ENCODE measurements at places on chromosomes 11 and 22. TPM values are rescaled to one million over a fixed set of nuclear protein-coding genes. Genes with fewer than 3 reads are reported as not detected.

DNA sequence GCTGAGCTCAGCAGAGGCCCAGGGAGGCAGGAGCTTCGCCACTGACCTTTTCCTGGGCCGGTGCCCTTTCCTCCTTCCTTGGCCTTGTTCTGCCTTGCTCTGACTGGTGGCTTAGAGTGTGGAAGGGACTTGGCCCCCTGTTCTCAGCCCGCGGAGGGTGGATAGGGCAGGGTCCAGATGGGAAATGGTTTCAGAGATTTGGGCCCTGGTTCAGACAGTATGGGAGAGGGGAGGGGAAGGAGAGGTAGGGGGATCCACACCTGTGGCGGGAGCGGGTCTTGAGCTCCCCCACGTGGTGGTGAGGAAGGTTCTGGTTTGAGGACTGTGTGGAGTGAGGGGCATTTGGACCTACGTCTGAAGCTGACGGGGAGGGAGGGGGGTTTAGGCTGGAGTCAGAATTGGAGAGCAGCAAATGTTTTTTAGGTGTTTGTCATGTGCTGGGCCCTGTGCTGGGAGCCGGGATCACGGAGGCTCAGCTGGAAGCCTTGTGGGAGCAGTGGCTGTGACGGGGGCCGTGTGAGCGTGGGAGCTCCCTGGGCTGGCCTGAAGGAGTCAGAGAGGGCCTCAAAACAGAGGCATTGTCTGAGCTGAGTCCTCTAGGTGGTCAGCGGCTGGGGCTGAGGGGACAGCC is 27.2 kb downstream of the SHANK3 start:
- no peak for DNase-seq

DNA sequence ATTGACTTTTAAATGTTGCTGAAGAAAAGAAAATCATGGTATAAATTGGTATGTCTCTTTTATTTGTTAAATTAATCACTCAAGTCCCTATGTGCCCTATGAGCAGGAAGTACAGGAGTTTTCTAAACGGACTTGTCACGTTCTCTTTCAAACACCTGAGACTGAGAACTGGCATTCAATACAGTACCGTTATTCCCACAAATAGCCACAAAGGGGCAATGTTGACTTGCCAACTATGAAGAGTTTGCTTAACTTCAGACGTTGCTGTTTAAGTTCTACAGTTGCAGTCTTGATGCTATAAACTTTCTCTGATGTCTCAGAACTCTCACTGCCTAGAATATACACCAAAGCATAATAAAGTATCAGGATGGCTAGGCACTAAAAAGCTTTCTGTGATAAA is 7.6 kb downstream of the OR56A1 start:
- peak; percentile 24 for DNase-seq

DNA sequence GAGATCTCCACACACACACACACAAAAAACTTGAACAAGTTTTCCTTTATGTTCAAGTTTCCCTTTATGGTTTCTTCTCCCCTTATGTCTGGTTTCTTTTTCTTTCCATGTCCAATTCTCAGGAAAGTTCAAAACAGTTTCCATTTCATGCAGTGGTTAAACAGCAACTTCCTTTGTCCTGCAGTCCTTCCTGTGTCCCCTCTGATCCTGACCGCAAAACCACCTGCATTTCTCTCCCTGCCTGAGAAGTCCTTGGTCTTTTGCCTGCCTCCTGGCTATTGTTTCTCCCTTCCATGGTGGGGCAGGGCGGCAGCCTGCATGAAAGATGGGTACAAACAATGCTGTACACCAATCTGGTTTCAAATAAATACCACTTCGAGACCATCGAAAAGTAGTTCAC is 58.3 kb upstream of the SORL1 start:
- DNase-seq = no peak

GRCh38 chr22:20051927-20052308 is 28.1 kb upstream of the DGCR8 start:
- DNase-seq = no peak

GRCh38 chr11:130580891-130581492 is 132.5 kb downstream of the ADAMTS15 start:
- DNase-seq = no peak

DNA sequence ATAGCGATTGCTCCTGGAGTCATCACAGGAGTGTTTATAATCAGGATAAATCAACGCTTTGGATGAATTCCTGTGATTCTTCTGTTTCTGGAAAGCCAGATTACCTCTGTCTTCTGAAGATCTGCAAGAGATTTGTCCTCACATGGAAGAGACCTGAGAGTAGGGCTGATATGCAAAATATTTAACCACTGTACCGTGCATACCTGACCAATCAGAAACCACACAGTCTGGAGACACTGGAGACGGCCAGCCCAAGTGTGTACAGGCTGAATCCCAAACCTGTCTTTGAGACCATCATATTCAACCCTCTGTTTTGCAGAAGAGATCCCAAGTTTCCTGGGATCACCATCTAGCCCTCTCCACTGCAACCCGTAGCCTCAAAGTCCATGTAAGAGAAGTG is 50.4 kb upstream of the WT1 start:
- DNase-seq = no peak

- DNase-seq = no peak
These were observed 292.0 kb downstream of the BRD1 start for GRCh38 chr22:49535527-49536125.

GRCh38 chr11:20511982-20512381 is 87.4 kb upstream of the SLC6A5 start:
- no peak for DNase-seq

- no peak for DNase-seq
These were observed 3.9 kb downstream of the SLC1A2 start for GRCh38 chr11:35415487-35415886.

GRCh38 chr11:1888347-1888753 is 3.3 kb downstream of the PRR33 start:
- no peak for DNase-seq

DNA sequence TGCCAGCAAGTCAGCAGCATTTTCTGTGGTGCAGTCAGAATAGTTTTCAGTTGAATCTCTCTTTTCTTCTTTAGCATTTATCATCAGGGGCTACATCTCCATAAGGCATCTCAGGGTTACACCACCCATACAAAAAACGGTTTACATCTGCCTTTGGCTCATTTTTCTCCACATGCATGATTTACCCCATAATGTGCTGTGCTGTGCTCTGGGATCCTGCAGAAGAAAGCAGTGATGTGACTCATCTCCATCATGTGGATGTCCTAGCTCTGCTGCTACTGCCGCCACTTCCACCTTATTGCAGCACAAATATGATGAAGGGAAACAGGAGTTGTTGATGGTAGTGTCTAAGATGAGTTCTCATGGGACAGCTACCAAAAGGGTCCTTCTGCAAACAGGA is 30.0 kb upstream of the CCDC179 start:
- DNase-seq = no peak

- DNase-seq = no peak
These were observed 181.0 kb downstream of the MN1 start for GRCh38 chr22:27620367-27621154.

GRCh38 chr11:46675288-46675851 is 25.0 kb downstream of the ARHGAP1 start:
- DNase-seq = no peak

GRCh38 chr11:14140991-14141390 is 178.5 kb downstream of the SPON1 start:
- no peak for DNase-seq

DNA sequence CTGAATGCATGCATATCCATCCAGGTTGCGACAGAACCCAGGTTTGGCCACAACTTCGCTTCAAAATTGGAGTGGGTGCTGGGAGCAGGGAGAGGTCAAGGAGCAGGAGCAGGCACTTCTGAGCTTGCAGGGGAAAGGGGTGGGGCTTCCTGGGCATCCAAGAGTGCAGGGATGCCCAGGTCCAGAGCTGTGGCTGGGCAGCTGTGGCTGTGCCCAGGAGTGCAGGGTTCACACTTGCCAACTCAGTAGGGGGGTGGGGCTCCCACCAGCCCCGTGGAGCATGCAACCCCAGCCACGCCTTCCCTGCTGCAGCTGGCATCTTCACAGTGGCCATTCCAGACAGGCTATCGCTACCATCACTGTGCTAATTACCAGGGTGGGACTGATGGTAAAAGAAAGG is 115.3 kb upstream of the MTNR1B start:
- DNase-seq = no peak

- DNase-seq = no peak
These were observed 138.2 kb downstream of the COMMD9 start for GRCh38 chr11:36150986-36151385.

DNA sequence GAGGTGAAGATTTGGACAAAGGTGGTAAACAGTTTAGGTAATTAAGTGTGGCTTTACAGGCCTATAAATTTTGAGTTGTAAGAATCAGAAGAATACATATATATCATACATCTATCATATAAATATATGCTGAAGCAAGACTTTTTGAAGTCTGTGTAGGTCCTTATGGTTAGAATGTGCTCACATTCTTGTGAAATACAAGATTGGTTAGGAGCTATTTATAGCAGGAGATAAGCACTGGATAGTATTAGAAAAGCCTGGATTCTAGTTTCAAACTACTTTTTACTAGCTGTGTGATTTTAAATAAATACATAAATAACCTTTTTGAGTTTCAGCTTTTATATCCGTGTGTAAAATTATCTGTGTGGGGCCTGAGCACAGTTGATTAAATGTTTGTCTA is 42.3 kb downstream of the ANKRD42 start:
- DNase-seq = no peak

- DNase-seq = peak; percentile 93
These were observed 2.4 kb downstream of the UCP2 start for GRCh38 chr11:73980001-73980961.

DNA sequence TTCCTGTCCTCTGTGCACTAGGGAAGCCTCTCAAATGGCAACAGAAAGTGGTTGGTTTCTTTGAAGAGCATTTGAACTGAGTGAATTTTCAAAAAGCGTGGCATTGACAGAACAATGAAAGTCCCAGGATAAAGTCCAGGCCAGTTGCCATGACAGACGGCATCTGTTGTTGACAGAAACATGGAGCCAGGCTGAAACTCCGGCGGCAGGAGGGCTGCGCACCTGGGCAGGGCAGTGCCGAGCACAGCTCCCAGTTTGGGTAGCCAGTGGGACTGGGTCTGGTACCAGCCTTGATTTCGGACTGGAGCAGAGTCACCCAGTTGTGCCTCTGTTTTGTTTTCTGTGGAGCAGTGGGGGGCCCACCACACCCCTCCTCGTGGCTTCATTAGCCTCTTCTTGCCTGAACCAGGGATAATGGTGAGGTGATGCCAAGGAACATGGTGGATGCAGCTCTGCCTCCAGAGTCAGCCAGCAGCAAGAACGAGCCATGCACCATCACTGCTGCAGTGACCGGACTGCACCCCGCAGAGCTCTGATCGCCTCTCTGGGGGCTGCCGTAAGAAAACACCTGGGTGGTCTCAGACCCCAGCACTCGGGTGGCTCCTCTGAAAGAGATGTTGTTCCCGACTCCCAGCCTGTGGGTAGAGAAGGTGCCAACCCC is 9.8 kb upstream of the SEPTIN5 start:
- no peak for DNase-seq

DNA sequence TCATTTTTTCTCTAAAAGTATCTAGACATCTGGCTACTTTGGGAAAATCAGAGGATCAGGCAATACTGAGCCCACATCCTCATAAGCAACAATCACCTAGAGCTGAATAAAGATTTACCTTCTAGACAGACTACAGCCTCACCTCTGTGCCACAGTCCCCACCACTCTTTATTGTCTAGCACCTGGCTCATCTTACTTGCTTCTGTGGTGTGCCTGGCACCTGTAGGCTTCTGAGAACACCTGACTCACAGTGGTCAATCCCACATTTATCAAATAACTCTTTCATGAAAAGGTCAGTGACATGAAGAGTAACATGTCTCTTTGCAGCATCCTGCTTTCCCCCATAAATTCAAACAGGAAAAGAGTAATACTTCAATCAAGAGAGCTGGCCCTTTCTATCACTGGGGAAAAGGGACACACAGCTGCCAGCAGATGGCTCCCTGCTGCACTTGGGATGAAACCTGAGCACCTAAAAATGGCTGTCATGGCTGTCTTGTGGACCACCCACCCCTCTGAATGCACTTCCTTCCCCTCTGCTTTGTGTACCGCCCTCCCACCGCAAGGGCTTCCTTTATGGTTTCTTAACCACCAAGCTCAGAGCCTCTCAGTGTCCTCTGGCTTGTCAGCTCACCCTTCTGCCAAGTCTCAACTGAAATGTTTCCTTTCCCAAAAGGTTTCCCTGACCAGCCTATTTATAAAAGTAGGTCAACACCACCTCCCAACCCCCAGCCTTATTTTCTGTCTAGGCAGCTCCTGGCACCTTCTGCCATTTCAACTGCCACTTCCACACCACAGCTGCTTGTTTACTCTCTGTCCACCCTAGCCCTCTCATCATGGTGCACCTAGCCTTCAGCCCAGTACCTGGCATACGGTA is 9.3 kb downstream of the TFIP11 start:
- peak; percentile 42 for DNase-seq

DNA sequence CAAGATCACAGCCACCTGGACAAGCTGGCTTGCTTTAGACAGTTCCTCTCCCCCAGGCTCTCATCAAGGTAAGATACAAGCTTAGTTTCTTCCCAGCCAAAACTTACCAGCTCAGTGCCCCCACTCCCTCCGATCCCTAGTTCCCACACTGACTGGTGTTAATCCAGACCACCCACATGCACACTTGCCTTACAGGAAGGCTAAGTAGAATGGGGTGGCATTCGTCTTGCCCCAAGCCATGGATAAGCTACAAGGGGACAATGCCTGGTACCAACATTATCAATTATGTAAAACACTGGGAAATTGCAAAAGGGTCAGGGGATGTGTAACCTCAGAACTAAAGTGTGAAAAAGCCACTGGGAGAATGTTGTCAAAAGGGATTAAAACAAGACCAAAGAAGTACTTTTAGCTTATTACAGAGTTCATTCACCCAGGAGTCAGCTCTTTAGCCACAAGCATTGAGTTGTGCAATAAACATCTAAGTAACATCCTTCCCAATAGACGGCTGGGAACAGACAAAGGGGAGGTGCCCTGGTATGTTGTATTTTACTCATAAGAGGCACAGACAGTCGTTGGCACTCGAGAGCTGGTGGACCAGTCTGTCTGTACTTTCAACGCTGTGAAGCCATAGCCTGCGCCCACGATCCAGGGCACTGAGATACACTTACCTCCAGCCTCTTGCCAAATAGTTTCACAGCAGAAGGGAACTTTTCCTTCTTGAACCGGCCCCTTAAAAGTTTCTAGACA is 1.1 kb downstream of the DHCR7 start:
- DNase-seq = no peak

GRCh38 chr11:119673052-119673758 is 55.8 kb downstream of the NECTIN1 start:
- no peak for DNase-seq

- DNase-seq = peak; percentile 3
These were observed 3.2 kb upstream of the EMID1 start for GRCh38 chr22:29202212-29203192.

GRCh38 chr22:19548964-19549363 is 24.8 kb upstream of the CLDN5 start:
- DNase-seq = no peak

- no peak for DNase-seq
These were observed 30.3 kb downstream of the VSTM5 start for GRCh38 chr11:93819966-93820695.

The SHANK3 gene
- polyA plus RNA-seq = not detected

The SEPTIN5 gene
- polyA plus RNA-seq = 0.32 TPM

The MCAT gene
- 8.9 TPM for polyA plus RNA-seq

The ZNF202 gene
- polyA plus RNA-seq = 5.8 TPM

The TUBGCP6 gene
- 15.2 TPM for polyA plus RNA-seq

The TSSK2 gene
- not detected for polyA plus RNA-seq

The CYB5R2 gene
- polyA plus RNA-seq = 0.13 TPM

The SLC22A6 gene
- polyA plus RNA-seq = not detected

The MN1 gene
- polyA plus RNA-seq = not detected

The DEPDC7 gene
- polyA plus RNA-seq = 3.9 TPM

Measured in naive thymus-derived CD4-positive, alpha-beta T cell (primary cell).